ENCODE measurements at places on chromosomes 3 and 15.
A peak's percentile ranks its signal among the peaks of the same experiment; 100 is the strongest.

DNA sequence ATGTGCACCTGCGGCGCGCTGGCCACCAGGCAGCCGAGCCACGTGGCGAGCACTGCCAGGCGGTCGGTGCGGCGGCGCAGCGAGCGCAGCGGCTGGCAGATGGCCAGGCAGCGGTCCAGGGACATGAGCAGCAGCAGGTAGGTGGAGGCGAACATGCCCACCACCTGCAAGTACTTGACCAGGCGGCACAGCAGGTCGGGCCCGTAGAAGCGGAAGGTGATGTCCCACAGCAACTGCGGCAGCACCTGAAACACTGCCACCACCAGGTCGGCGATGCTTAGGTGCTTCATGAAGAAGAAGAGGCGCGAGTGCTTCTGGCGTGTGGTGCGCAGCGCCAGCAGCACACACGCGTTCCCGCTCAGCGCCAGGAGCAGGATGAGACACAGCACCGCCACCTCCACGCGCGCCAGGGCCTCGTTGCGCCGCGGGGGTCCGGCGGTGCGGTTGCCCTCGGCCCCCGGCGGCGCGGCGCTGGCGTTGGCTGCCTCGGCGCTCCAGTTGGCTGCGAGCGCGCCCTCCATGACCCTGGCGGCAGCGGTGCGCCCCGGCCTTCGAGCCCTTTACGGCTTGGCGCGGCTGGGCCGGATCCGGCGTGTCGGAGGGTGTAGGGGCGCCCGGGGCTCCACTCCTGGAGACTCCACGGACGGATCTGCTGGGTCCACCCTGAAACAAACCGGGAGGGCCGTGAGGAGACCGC, 1.6 kb downstream of the OXTR start:
- DNase-seq = peak; percentile 46

DNA sequence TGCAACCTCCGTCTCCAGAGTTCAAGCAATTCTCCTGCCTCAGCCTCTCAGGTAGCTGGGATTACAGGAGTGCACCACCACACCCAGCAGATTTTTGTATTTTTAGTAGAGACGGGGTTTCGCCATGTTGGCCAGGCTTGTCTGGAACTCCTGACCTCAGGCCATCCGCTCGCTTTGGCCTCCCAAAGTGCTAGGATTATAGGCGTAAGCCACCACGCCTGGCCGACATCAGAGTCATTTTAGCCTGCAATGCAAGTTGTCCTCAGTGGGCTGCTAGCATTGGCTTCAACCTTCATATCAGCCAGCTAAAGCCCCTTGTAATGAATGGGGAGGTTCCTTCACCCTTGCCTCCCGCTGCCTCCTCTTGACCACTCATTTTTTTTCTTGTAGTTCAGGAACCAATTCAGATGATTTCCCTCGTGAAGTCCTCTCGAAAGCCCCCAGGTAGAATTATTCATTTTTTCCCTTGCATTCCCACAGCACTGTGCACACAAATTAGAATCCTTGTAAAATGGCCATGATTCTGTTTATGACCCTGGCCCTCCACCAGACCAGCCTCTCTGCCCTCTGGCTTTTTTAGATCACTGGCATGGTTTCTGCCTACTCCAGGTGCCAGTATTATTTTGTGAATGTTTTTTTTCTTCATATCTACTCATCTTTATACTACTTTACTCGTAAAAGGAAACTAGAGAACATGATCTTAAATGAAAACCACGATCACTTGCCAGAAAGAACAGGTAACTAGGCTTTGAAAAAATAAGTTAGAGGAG, 29.1 kb downstream of the FLNB start:
- no peak for DNase-seq

- no peak for DNase-seq
Measured at GRCh38 chr15:66408254-66408653, 21.5 kb downstream of the MAP2K1 start.

DNA sequence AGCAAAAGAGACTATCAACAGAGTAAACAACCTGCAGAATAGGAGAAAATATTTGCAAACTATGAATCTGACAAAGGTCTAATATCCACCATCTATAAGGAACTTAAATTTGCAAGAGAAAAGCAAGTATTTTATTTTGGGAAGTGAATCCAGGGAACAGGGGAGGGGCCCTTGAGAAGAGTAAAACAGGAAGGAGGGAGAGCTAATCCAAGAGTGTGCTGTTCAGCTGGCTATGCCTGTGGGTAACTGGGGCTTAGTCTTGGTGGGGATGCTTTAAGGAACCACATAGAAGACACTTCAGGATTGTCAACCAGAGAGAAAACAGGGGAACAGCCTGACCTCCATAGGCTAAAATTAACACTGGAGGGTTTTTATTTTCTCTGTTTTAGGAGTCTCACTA, 3.9 kb upstream of the HHLA2 start:
- DNase-seq = no peak

- DNase-seq = no peak
Measured at GRCh38 chr3:15845475-15845874, 47.7 kb upstream of the ANKRD28 start.

DNA sequence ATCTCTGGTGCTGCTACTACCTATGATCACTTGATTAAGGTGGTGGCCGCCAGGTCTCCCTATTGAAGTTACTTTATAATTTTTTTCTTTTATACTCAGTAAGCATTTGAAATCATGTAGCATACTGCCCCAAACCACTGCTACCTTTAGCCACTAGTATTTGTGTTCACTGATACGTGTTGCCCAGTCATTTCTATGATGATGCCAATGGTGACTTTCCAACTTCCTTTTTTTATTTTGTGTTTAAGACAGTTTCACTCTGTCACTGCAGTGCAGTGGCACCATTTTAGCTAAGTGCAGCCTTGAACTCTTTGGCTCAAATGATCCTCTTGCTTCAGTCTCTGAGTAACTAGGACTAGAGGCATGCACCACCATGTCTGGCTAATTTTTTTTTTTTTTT, 598.2 kb downstream of the NAALADL2 start:
- no peak for DNase-seq

DNA sequence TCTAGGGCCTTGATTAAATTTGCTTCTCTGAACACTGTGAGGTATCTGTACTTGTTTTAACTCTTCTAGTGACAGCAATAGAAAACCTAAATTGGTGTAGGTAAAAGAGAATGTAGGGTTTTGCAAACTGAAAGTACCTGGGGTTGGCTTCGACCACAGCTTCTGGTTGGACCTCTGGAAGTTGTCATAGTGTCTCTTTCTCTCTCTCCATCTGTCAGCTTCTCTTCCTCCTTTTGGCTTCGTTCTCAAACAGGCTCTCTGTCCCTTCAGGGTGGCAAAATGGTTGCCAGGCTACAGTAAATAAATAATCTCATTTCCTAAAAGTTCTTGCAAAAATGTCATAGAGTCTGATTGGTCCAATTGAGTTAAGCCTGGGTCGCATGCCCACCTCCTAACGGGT, 149.3 kb upstream of the CTDSPL start:
- no peak for DNase-seq
